ENCODE measurements at places on chromosomes 3 and 15.
A peak's percentile ranks its signal among the peaks of the same experiment; 100 is the strongest.

DNA sequence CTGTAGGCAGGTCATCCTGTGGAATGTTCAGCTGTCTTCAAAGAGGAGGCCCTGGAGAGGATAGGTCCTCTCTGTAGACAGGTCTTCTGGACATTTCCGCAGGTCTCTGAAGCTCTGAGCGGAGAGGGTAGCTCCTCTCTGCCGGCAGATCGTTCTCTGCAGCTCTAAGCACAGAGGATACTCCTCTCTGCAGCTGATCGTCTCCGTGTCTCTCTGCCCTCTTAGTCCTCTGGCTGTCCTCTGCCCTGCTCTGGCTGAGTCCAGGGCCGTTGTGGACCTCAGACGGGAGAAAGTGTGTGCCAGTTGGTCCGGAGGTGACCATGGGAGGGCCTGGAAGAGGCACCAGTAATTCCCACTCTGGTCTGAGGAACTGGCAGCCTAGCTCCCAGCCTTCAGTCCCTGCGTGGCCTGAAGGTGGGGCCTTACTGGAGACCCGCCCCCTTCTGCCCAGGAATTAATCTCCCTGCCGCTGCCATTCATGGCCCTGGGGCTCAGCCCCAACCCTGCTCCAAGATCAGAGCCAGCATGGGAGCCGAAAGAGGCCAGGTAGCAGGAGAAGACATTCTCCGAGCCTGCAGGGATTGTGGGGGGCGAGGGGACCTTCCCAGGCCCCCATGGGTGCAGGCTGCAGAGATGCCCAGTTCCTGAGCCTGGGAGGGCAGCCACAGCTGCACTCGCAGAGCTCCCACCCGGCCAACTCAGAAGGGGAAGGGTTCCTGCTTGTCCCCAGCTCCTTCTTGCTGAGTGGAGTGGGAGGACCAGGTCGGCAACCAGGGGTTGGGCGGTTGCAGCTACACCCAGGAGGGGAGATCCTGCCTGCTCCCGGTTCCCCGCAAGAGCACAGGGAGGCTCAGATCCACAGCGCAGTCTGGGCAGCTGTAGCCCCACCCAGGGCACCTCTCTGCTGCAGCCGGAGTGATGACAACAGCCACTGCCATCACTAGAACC lies 488.7 kb downstream of the RSL24D1 start:
- DNase-seq, result no peak

- DNase-seq, result no peak
These were observed 479.9 kb downstream of the MAGI1 start for GRCh38 chr3:65558826-65559225.

- no peak for DNase-seq
These were observed 12.5 kb downstream of the MRPS25 start for GRCh38 chr3:15052335-15053242.

DNA sequence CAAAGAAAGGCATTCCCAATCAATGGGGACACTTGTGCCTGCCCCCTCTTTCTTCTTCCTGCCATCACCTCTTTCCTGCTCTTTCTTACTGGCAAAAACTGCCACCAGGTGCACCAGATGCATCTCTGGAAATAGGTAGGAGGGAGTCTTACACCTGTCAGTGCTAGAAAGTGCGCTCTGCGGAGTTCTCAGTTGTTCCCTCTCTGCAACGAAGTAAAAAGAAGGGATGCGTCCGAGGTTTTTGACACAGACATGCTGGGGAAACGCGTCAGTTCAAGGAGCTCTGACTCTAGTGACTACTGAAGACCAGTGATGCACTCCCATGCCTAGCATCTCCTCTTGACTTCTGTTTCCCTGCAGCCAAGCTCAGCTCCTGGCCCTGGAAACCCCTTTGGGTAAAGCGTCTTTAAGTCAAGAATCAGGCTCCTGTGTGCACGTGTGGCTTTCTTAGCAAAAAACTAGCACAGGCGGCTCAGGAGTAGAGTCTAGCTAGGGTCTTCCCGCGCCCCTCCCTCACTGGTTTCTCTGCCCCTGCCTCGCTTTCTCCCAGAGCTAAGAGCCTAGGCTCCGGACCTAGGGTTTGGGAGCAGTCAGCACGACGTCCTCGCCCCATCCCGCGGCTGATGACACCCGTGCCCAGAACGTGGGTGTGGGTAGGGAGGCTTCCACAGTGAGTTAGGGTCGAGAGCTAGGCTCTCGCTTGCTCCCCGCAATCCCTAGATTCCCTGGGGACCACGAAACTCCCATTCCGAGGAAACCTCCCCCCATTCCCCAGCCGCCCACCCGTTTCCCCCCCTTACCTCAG lies 564 bp upstream of the GRM7 start:
- DNase-seq, result no peak

- DNase-seq, result peak; percentile 6
These were observed 30.2 kb upstream of the ZNF609 start for GRCh38 chr15:64430000-64430735.

- no peak for DNase-seq
These were observed 532.2 kb downstream of the ROBO2 start for GRCh38 chr3:77571971-77572715.

- no peak for DNase-seq
These were observed 2.0 kb downstream of the SMC4 start for GRCh38 chr3:160401291-160402095.

DNA sequence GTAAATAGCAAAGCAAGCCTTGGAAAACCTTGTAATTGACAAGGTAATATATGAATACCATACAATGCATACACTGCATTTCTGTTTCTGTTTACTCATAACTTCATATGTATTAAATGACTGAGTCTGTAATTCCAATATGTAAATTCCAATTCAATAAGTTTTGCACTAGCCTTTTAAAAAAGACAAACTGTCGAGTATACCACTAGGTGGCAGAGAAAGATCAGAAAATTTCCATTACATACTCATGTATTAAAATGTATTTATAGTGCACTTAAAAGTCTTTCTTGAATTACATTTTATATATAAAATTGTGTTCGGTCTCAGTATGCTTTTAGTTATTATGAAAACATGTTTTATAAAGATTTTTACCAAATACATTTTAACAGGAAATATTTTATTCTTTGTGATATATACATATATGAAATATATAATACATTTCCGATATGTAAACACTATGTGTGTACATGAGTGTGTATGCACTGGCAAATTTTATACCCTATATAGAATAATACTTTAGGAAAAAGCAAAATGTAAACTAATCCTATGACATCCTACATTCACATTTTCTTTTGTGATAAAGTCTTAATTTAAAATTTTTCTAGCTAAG lies 216.8 kb downstream of the VGLL3 start:
- DNase-seq, result no peak

- DNase-seq, result no peak
These were observed 283.9 kb downstream of the MECOM start for GRCh38 chr3:169379496-169380090.

DNA sequence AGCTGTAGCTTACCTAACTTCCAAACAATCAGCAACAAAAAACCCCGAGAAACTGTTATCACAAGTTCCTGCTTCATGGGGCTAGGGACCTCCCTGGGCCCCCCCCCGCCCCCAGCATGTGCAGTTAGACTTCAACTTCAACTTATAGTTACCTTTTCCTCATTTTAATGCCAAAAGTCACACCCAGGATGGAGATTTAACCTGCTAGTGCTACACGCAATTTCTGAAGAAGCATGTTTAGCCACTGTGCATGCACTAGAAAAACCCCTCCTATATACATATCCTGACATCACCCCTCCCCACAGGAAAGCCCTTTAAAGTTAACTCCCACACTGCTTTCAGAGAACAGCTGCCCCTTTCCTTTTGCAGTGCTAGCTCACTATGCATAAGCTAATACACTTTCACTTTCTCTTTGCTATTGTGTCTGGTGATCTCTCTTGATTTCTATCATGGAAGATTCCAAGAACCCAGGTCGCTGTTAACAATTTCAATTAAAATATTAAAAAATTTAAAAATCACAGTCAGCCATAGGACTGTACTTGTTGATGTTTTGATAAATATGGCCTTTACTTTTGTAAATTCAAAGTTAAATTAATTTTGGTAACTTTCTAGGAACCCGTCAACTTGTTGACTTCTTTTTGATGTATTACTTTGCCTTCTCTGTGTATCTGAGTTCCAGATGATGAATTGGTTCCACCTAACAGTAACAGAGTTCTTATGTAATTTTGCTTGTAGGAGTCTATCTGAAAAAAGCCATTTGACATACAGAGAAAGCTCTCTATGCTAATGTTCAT lies 75.2 kb upstream of the ACAD9 start:
- DNase-seq, result no peak

DNA sequence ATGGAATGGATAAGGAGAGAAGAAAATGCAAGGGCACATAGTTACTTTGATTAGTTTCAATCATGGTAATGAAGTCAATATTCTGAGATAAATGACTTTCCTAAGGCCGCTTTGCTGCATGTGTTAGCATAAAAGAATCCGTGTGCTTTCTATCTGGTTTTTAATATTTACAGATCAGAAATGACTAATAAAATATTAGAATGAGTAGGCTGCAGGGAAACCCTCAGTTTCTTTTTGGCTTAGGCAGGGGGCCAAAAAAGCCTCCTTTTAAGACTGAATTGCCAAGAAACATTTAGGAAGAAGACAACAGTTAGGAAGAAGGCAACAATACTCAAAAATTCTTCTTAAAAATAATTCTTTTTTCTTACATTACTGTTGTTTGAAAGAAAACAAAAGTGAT lies 11.6 kb downstream of the NEK11 start:
- DNase-seq, result no peak

GRCh38 chr3:30712991-30713390 lies 106.6 kb downstream of the TGFBR2 start:
- DNase-seq, result no peak

DNA sequence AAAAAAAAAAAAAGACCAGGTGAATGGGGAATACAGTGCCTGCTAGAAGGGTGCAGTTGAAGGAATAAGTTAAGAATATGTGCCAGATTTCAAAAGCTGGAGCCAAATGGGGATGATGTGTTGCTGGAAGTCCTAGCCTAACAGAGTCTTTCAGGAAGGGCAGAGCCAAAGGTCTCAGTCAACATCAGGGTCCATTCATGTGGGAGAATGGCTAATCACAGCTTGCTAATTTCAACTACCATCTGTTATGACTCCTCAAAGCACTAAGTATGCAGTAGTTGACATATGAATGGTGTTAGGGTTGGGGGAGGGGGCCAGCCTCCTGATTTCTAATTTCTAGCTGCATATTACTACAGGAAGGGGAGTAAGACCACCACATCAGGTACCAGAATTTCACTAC lies 4.4 kb downstream of the ZBTB38 start:
- DNase-seq, result no peak

GRCh38 chr15:30859091-30859874 lies 44.4 kb upstream of the FAN1 start:
- peak; percentile 16 for DNase-seq

Data from HEK293T (cell line).